ENCODE measurements at places on chromosomes 2 and 18.

DNA sequence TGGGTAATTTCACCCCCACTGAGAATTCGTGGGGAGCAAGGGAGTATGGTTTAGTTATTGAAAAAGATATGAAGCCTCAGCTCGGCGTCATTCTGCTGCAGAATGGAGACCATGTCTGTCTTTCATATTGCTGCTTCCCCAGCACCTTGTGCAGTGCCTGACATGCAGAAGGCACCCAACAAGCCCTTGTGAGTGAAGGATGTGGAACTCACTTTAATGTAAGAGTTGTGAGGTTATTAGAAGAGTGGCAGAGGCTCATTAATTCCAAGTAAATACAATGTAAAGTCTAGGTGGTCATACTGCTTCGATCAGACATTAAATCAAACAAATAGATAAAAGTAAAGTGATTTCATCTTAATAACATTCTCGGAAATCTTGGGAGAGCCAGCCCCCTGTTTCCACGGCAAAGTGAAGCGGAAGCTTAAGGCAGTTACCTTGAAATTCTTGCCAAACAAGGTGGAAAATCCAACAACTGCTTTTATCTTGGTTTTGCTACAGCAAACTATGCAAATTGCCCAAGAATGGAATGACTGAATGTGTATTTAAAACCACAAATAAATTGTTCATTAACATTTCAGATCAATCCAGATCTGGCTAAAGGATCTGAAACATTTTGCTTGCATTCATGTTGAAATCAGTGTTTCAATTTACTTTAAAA is 9.6 kb downstream of the CFAP221 start:
- DNase-seq, result no peak

DNA sequence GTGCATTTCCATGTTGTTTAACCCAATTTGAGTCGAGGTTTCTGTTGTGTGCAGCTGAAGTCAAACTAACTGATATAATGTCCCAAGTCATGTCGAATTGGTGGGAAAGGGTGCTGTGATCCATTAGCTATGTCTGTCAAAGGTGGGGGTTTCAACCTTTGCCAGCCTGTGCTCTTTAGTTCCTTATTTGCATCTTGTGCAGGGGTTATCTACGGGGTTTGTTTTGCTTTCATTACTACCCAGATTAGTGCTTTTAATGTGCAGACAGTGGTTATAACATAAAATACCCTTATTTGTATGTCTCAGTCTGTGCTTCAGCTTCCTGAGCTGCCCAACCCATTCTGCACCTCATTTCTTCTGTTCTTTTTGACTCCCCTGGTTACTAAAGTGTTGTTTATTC is 271.9 kb upstream of the CXCR4 start:
- DNase-seq, result no peak

DNA sequence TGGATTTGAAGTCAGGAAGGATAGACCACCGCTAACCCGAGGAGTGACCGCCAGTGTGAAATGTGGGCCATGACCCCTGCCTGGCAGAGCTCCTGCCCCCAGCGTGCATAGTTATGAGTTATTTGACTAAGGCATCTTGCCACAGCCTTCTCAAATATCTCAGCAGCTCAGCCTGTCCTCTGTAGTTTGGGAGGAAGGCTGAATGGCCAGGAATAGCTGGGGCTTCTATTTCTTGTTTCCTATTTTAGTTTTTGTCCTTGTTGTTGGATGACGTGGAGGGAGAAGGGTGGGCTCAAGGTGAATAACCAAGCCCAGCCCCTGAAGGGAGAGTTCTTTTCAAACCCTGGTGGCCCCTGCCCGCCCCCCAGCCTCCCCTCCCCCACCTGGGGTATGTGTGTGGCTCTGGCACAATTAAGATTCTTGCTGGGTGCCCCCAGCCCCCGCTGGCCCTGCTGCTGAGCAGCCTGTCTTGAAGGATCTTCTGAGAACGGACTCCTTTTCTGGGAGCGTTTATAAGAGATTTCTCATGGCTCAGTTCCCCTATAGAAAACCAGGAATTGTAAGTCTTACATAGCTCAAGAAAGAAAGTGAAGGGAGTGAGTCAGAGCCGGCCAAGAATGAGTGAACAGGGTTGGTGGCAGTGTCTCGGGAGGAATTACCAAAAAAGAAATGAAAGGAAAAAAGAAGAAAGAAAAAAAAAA is 157.4 kb downstream of the GLI2 start:
- DNase-seq, result no peak

DNA sequence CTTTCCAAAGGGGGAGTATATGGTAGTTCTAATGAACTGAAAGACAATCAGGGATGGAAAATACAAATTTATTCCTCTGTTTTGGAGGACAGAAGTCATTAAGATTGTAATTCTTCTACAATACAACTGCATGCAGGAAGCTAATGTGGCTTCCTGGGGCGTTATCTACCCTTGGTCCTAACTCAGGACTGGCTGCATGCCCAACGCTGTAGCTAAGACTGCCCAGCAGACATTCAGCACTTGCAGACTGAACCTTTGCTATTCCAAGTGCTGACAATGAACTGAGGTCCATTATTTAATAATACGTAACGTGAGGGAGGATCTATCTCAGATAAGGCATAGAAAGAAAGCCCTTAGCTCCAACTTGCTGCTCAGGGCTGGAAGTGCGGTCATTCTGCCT is 53.2 kb downstream of the ZAP70 start:
- no peak for DNase-seq

DNA sequence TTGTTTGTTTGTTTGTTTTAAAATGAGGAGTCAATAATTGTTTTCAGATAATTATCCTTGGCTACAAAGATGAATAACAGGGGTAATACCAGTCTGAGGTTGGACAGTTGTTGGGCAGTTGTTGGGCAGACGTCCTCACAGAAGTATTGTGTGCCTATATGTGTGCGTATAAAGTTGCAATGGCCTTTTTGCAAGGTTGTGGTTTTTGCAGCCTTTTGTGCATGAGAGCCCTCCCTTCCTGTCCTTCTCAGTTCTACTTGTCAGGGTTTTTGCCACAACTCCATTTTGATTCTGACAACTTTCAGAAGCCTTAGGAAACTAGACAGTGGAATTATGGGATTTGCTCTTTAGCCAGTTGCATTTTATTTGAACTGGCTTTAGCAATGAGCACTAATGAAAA is 6.0 kb upstream of the STK39 start:
- no peak for DNase-seq

- DNase-seq, result no peak
Observed at GRCh38 chr2:126381091-126381490, 274.9 kb upstream of the GYPC start.

- no peak for DNase-seq
Observed at GRCh38 chr2:127067620-127068350, 39.2 kb downstream of the BIN1 start.
